Skin of body (tissue), 3 donors: ENCODE measurements at places on chromosomes 3 and 15. TPM values are rescaled to one million over a fixed set of nuclear protein-coding genes. Genes with fewer than 3 reads are reported as not detected.

DNA sequence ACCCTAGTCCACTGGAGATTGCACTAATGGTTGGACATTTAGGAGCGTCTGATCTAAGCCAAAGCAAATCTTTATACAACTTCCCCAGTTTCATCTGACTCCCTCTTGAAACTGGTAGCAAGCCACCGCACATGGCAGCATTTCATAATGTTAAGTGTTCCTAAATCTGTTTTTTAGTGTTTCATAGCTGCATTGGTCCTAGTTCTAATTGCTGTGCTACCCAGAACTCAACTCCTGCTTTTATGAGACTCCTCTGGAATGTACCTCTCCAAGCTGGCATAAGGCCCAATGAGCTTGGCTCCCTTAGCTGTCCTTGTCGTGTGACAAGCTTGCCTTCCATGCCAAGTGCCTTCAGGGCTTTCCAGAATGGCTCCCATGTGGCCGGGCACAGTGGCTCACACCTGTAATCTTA is 65.3 kb upstream of the FLNB start:
- DNase-seq = no peak

DNA sequence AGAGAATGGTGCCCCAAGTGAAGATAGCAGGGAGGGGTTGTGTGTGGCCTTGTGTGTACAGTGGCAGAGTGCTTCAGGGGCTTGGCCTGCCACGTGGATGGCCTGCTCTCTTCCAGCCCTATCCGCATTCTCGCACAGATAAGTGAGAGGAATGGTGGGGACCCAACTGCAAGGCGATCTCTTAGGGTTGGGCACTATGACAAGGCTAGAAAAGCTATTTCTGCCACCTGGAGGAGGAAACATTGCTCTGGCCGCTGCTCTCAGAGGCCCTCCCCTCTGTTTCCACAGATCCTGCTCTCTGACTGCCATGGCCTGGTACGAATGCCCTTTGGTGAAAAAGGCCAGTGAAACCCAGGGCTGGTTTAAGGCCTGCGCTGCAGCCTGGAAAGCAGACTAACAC is 20.6 kb downstream of the EEFSEC start:
- no peak for DNase-seq

DNA sequence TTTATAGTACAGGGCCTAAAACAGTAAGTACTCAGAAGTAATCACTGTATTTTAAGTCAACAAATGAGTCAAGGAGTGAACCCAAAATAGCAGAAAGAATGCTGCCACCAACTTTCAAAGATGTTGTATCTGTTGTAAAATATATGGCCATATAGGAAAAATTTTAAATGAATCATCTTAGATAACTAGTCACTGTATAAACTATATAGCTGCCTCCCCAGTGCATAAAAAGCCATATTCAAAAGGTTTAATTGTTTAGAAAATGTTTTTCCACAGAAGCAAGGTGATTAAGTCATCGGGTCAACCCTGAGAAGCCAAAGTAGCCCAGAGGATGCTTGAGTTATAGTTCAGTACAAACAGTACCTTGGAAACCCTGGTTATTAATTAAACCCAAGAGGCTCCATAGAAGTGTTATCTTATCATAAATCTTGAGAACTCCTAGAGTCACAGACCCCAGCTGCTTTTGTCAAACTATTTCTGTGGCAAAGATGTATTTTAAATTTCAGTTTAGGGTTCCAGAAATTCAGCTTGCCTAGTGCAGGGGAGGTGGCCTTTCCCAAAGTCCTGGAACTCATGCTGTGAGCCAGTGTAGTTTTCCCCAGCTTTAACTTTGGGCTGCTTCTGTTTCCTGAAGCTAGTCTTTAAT is 39.2 kb downstream of the MBNL1 start:
- no peak for DNase-seq

DNA sequence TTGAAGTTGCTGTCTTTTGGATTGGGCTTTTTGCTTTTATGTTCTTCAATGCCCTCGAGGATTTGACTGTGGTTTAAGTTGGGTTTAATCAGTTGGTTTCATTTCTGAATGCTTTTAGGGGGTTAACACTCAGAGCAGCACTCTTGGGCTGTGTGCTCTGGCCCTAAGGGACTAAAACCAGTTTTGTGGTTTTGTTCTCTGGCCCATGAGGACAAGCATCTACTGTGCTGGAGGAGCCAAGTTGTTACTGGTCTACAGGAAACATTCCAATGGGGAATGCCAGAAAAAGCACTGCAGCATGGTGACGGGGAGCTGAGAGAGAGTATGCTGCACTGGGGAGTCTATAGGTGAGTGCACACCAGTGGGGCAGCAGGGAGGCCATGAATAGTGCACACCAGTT is 596.9 kb downstream of the ZBBX start:
- DNase-seq = no peak

GRCh38 chr3:164465172-164465571 is 613.1 kb downstream of the SI start:
- no peak for DNase-seq

- peak; percentile 50 for DNase-seq
Observed at GRCh38 chr15:72315706-72316370, 4.1 kb downstream of the CELF6 start.

DNA sequence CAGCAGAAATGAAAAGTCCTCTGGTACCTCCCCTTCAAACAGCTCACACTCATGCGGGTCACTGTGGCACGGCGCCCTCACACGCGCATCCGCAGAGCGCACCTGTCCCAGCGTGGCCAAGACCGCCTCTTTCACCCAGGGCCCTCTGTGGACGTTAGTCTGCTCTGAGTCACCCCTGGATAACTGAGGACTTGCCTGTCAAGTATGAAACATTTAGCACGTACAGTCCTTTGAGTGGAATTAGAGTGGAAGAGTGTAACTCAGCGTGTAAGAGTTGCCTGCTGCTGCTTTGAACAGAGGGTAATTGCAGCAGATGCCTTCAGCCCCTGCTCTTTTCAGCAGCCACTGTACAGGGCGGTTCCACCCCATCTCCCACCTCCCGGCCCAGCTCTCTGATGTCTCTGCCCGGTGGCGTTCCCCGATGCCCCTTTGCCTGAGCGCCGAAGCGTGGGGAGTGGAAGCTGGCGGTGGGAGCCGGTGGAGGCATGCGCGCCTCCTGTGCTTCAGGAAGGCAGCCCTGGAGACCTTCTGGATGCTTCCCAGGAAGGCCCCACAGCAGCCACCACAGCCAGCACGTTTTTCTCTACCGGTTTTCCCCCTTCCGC is 23.0 kb downstream of the CPN2 start:
- no peak for DNase-seq

GRCh38 chr15:67776600-67776999 is 48.7 kb upstream of the SKOR1 start:
- no peak for DNase-seq

GRCh38 chr3:171755015-171755589 is 55.2 kb downstream of the PLD1 start:
- DNase-seq = no peak

GRCh38 chr3:46395766-46396530 is 10.9 kb downstream of the CCR5AS start:
- no peak for DNase-seq

DNA sequence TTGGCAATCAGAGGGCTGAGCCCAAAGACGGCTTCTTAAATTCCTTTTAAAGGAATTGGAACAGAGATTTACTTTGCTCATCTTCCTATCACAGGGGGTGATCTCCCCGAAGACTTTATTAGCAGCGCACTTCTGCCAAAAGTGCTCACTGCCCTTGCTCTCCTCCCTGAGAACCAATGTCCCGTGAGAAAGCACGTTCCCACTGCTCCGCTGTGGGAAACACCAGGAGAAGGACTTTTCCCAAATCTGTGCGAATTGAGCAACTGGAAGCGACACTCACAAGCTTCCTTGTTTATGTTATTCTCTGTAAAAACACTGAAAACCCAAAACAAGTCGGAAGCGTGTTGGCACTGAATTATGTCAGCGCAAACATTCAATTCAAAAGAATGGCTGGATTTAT is 670.8 kb upstream of the NR2F2 start:
- no peak for DNase-seq

DNA sequence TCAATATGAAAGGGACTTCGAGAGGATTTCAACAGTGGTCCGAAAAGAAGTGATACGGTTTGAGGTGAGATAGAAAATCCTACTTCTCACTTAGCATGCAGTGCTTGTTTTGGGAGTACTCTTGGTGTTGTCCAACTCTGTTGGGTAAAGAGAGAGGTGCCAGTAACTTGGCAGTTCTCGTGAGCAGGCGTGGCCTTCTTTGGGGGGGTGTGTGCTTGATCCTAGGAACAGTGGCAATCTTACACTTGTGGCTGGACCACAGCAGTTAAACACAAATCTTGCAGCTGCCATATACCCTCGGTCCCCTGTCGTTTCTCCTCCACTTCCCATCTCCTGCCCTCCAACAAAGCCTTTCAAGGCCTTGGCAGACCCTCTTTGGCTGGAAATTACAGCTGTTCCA is 15.2 kb upstream of the SNX22 start:
- no peak for DNase-seq

GRCh38 chr15:78372880-78373279 is 32.7 kb downstream of the CRABP1 start:
- no peak for DNase-seq

GRCh38 chr15:59296181-59296617 is 76.5 kb downstream of the MYO1E start:
- DNase-seq = no peak

GRCh38 chr3:126259411-126260391 is 79.3 kb upstream of the ALDH1L1 start:
- DNase-seq = no peak

- peak; percentile 90 for DNase-seq
Observed at GRCh38 chr15:48721061-48721810, 75.7 kb upstream of the FBN1 start.

ETV5 gene
- total RNA-seq = 16.8 TPM

SLC22A14 gene
- 0.30 TPM for total RNA-seq

POPDC2 gene
- 5.5 TPM for total RNA-seq

AGBL1 gene
- 4.8 TPM for total RNA-seq

WDR5B gene
- total RNA-seq = 4.4 TPM

PLSCR5 gene
- not detected for total RNA-seq

AQP9 gene
- 7.3 TPM for total RNA-seq

CLPX gene
- total RNA-seq = 65.6 TPM
